Activated CD4-positive, alpha-beta memory T cell treated with anti-CD3 and anti-CD28 coated beads, Interleukin-2, amount 10 ng/mL, durations not matched to agents 7 days and 5 days (primary cell): ENCODE measurements at places on chromosomes 13 and 19. TPM values are rescaled to one million over a fixed set of nuclear protein-coding genes. Genes with fewer than 3 reads are reported as not detected.

Gene ZNF813
- 3.9 TPM for total RNA-seq

Gene PPM1N
- total RNA-seq = 3.5 TPM

Gene PRTN3
- total RNA-seq = not detected

Gene ZNF135
- total RNA-seq = not detected

Gene GPR12
- total RNA-seq = not detected

GRCh38 chr13:84903391-84903790 lies 895.8 kb downstream of the SLITRK6 start:
- DNase-seq = no peak

GRCh38 chr19:2511570-2511969 lies 35.6 kb downstream of the GADD45B start:
- DNase-seq = no peak

DNA sequence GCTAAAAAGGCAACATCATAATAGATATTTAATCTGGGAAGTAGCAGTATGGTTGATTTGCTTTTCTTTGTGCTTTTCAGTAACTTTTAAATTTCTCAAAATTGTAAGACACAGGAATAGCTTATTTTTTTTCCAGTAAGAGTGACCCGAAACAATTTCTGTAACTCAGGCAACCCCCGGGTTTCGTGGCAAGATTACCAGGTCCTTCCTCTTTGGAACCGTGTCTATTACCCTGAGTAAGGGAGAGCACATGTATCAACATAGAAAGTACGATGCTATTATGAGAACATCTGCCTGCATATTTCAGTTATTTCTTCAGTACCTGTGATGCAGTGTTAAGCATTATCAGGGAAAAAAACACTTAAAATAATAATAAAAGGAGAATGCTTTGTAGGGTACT lies 64.1 kb downstream of the DOCK9 start:
- DNase-seq = no peak

GRCh38 chr13:59211606-59212005 lies 952.1 kb downstream of the DIAPH3 start:
- no peak for DNase-seq

DNA sequence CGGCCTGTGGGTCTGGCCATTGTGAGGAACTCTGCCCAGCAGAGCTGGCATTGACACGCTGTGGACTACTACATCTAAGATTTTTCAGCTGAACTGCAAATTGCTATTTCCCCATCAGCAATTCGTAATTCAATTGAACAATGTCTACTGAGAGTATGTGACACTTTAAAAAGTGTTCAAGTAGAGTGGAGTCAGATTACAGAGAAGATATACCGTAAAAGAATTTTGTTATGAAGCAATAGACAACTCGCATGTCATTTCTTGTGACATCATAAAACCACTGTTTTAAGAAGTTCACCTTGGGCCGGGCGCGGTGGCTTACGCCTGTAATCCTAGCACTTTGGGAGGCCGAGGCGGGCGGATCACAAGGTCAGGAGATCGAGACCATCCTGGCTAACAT lies 32.5 kb upstream of the C1QTNF9 start:
- no peak for DNase-seq

DNA sequence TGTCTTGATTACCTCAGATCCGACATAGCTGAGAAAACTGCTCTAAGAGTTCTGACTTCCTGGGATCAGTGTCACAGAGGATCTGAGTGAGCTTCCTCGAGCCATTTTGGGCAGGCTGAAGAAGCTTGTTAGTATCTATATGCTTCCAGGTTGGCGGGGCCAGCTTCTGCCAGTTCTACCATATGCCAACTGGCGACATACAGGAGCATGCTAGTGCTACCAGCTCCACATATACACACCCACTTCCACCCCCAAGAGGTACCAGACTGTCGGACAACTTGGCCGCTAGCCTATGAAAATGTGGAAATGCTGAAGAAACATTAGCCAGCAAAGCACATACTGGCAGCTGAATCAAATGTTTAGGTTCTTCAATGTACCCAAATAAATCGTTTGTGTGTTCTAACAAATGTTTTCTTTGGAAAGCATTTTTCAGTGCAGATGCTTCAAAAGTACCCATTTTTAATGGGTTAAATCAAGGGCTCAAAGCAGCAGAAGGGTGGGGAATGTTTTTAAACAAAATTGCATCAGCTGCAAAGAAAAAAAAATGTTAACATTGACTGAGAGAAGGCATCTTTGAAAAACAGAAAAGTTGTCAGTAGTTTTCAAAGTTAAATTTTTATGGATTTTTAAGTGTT lies 163.7 kb downstream of the KLF12 start:
- DNase-seq = no peak

DNA sequence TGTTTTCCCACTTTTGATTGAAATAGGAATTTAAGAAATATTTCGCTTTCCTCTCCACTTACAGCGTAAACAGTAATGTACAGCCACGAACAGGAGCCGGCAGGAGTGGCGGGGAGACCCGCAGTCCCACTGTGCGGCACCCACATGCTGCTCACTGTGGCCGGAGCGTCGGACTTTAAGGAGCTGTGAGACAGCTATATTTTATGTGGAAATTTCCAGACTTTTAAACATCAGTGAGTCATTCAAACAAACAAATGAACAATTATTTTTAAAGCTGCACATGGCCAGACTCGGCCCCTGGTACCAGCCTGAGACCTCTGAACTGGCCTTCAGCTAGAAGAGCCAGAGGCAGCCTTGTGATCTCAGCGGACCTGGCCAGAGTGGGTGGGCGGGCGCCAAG lies 52.5 kb downstream of the CRYL1 start:
- no peak for DNase-seq
